Bladder microvascular endothelial cell (primary cell): ENCODE measurements at places on chromosomes 1 and 21. TPM values are rescaled to one million over a fixed set of nuclear protein-coding genes. Genes with fewer than 3 reads are reported as not detected.

Gene LIN28A
- total RNA-seq: not detected in 2 replicates

Gene NBPF10
- total RNA-seq: under 0.01 and 0.63 TPM in 2 replicates

Gene LMX1A
- total RNA-seq: 0.13 TPM in 1 of 2 replicates, not detected in the other

Gene TCEA3
- 0.63 and 1.8 TPM in 2 replicates for total RNA-seq

Gene CBR3
- total RNA-seq: 4.0 and 22.7 TPM in 2 replicates

Gene COL11A1
- total RNA-seq: under 0.01 and 0.25 TPM in 2 replicates

Gene ZNF683
- not detected in 2 replicates for total RNA-seq

Gene IGSF21
- not detected in 2 replicates for total RNA-seq

Gene RER1
- total RNA-seq: 48.4 and 98.9 TPM in 2 replicates

Gene TESK2
- 2.6 TPM in 2 replicates for total RNA-seq
